ENCODE measurements at places on chromosomes 7 and 10.

DNA sequence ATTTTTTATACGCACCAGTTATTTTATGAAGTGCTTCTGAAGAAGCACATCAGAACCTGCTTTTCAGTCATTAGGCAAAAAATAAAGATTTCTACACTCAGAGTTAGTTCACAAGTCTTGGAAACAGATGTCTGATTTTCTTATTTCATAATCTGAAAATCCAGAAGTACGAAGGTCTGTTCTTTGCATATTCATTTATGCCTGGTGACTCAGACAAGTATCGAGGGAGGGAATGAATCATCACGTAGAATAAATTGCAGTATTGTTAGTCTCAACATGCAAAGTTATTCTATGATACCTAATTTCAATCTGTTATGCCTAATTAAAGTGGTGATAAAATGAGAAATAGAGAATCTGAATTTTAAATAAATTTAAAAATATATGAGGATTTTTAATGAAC, 113.6 kb upstream of the SEM1 start:
- H3K27ac ChIP-seq, result no peak overlapping the region
- H3K27me3 ChIP-seq, result no peaks in the 10 kb centered on the region
- no peaks in the 10 kb centered on the region for H3K4me1 ChIP-seq
- H3K36me3 ChIP-seq, result no peaks in the 10 kb centered on the region
- DNase-seq, result no peak
- H3K4me3 ChIP-seq, result no peak overlapping the region

- H3K27ac ChIP-seq, result no peak overlapping the region
- H3K36me3 ChIP-seq, result no peaks in the 10 kb centered on the region
- no peak overlapping the region for H3K4me3 ChIP-seq
Observed at GRCh38 chr7:108347616-108348015, 108.6 kb downstream of the NRCAM start.

GRCh38 chr10:12412666-12413368, 63.5 kb downstream of the CAMK1D start:
- no peaks in the 10 kb centered on the region for H3K36me3 ChIP-seq
- no peaks in the 10 kb centered on the region for H3K27me3 ChIP-seq
- H3K4me3 ChIP-seq, result no peak overlapping the region
- no peak for DNase-seq

GRCh38 chr7:47937711-47938573, 10.3 kb downstream of the PKD1L1 start:
- H3K36me3 ChIP-seq, result no peaks in the 10 kb centered on the region
- H3K4me3 ChIP-seq, result no peak overlapping the region
- H3K27me3 ChIP-seq, result no peaks in the 10 kb centered on the region
- DNase-seq, result no peak

GRCh38 chr7:158124671-158125079, 462.9 kb downstream of the PTPRN2 start:
- H3K36me3 ChIP-seq, result no peaks in the 10 kb centered on the region
- no peaks in the 10 kb centered on the region for H3K4me1 ChIP-seq
- H3K27ac ChIP-seq, result no peak overlapping the region
- no peak overlapping the region for H3K4me3 ChIP-seq
- no peak for DNase-seq
- no peaks in the 10 kb centered on the region for H3K27me3 ChIP-seq

DNA sequence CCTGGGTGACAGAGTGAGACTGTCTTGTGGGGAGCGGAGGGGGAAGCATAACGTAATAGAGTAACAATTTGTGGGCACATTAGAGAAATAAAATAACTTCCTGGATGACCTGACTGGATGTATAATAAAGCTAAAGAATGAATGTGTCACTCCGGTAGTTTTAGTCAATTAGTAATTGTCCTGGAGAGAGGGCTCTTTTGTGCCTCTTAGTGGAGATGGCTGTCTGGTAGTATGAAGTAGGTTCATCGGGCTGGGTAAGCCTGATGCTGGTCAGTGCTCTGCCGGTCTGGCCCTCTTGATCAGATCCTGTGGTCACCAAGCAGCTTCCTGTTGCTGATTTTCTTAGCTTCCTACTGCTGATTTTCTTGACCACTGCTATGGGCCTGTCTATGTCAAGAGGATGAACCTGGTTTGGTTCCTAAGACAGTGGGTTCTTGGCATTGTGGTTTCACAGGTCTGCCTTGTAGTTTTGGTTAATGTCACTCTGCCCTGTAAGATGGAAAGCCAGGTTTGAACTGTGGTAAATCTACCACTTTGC, 34.1 kb downstream of the ZRANB1 start:
- H3K27ac ChIP-seq, result no peak overlapping the region
- H3K27me3 ChIP-seq, result no peaks in the 10 kb centered on the region
- no peak overlapping the region for H3K4me3 ChIP-seq
- peaks cover 10% of the 10 kb centered on the region for H3K4me1 ChIP-seq
- H3K36me3 ChIP-seq, result peaks cover 28% of the 10 kb centered on the region
- no peak for DNase-seq

GRCh38 chr10:105743343-105744056, 1102.4 kb downstream of the SORCS3 start:
- no peaks in the 10 kb centered on the region for H3K27me3 ChIP-seq
- no peaks in the 10 kb centered on the region for H3K36me3 ChIP-seq
- DNase-seq, result no peak
- peaks cover 8% of the 10 kb centered on the region for H3K4me1 ChIP-seq

GRCh38 chr10:77641788-77642397, 4.3 kb upstream of the KCNMA1 start:
- no peaks in the 10 kb centered on the region for H3K27me3 ChIP-seq
- no peaks in the 10 kb centered on the region for H3K36me3 ChIP-seq
- H3K4me3 ChIP-seq, result no peak overlapping the region
- DNase-seq, result no peak
- peaks cover 7% of the 10 kb centered on the region for H3K4me1 ChIP-seq
- no peak overlapping the region for H3K27ac ChIP-seq

GRCh38 chr10:77571490-77571889, 66.1 kb downstream of the KCNMA1 start:
- H3K4me1 ChIP-seq, result peaks cover 38% of the 10 kb centered on the region
- H3K4me3 ChIP-seq, result no peak overlapping the region
- no peaks in the 10 kb centered on the region for H3K36me3 ChIP-seq
- H3K27me3 ChIP-seq, result no peaks in the 10 kb centered on the region
- no peak for DNase-seq

DNA sequence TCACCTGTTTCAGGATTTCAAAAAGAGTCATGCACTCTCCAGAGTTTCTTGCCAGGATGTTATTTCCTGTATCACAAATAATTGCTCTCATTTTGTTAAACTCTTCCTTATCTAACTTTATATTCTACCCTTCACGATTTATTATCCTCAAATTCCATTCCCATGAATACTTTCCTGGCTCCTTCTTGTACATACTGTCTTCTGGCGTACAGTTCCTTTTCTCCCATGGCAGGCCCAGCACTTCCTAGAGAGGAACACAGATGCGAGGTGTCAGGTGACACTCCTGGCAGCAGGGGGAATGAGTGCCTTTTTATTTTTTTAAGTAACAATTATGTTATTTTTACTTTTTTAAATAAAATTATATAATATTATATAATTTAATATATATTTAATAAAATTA, 411.9 kb downstream of the TFEC start:
- H3K4me3 ChIP-seq, result no peak overlapping the region
- H3K27ac ChIP-seq, result no peak overlapping the region
- H3K27me3 ChIP-seq, result no peaks in the 10 kb centered on the region

GRCh38 chr7:64516451-64516850, 46.4 kb downstream of the ZNF680 start:
- H3K27ac ChIP-seq, result peak overlapping the region; percentile 14
- DNase-seq, result no peak
- H3K27me3 ChIP-seq, result no peaks in the 10 kb centered on the region
- peaks cover 8% of the 10 kb centered on the region for H3K4me1 ChIP-seq

- no peak overlapping the region for H3K27ac ChIP-seq
- no peaks in the 10 kb centered on the region for H3K4me1 ChIP-seq
- H3K4me3 ChIP-seq, result no peak overlapping the region
- no peaks in the 10 kb centered on the region for H3K36me3 ChIP-seq
Observed at GRCh38 chr10:26503911-26504310, 65.8 kb downstream of the APBB1IP start.

DNA sequence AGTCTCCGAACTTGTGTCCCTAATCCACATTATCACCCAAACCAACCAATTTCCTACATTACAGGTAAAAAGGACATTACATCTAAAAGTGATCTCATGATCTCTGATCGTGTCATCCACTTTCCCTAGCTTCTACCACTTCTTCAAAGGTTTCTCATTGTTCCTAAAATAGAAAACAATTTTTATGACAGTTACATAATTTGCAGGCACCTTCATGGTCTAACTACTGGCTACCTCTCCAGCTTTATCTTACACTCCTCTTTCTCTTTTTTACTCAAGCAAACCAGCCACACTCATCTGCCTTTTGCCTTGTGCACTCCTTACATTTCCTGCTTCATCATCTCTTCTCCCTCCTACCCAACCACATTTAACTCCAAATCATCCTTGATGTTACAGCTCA, 886.7 kb upstream of the SORCS1 start:
- H3K36me3 ChIP-seq, result no peaks in the 10 kb centered on the region
- H3K27me3 ChIP-seq, result no peaks in the 10 kb centered on the region
- H3K4me1 ChIP-seq, result no peaks in the 10 kb centered on the region
- no peak for DNase-seq
- no peak overlapping the region for H3K4me3 ChIP-seq
- H3K27ac ChIP-seq, result no peak overlapping the region

Measured in esophagus muscularis mucosa (tissue), 4 donors.